ENCODE measurements at places on chromosomes 2 and 18. TPM values are rescaled to one million over a fixed set of nuclear protein-coding genes. Genes with fewer than 3 reads are reported as not detected.

- peak; percentile 84 for ATAC-seq
Observed at GRCh38 chr2:191245046-191245868, at the start of gene MYO1B. MYO1B (plus strand) TSS chr2:191245404; CDS start chr2:191276896, 31,492 bp downstream.

DSC2 gene
- not detected for total RNA-seq

- peak; percentile 46 for ATAC-seq
Observed at GRCh38 chr18:42113529-42114191, 158.6 kb downstream of the PIK3C3 start.

DNA sequence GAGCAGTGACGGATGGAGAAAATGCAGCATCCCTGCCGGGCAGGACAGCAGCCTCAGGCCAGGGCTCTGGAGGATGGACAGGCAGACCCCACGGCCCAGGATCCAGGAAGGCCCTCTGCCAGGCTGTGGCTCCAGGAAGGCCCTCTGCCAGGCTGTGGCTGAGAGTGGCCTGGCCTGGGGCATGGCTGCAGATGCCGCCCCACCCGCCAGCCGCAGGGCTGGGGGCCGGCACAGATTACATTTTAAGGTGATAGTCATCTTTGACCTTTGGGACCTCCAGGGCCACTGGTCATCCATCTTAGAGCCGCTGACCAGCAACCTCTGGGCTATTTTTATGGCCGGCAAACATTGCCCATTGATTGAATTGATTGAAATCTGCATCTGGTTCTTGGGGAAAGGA lies 98.0 kb upstream of the BOD1L2 start:
- ATAC-seq: no peak

DNA sequence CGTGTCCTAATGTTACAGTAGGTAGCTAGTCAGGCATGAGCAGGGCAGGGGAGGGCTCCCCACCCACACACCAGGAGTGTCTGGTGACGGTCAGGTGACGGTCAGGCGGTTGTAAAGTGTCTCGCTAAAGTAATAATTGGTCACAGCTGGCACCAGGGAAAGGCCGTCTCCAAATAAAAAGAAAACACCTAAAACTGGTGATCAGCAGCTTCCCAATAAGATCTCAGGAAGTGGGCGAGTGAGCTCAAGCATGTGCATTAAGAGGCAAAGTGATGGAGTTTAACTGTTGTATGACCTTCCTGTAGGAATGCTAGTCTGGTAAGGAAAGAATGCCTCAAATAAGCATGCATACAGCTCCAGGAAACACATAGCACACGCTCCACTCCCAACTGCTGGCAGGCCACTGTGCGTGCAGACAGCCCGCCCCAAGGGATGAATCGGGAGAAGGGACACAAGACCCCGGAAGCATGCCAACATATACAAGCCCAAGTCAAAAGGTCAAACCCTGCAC lies 177.1 kb downstream of the RNF144A start:
- no peak for ATAC-seq

DNA sequence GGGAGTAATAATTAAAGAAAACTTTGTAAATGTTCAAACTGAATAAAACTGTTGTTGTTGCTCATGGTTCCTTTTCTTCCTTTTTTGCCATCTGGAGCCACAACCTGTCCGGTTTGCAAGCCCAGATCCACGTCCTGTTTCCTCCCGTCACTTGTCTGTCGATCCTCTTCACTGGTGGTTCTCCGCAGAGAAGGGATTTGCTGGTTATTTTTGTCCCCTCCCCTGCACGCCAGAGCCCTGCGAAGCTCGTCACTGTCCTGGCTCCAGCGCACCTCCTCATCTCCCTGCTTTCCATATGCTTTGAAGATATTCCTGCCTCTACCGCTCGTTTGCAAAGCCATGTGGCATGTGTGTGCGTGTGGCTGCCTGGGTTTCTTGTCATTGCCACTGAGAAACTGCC lies 461.4 kb downstream of the RNF144A start:
- ATAC-seq: no peak

GAL3ST2 gene
- total RNA-seq: 4.1 TPM

- ATAC-seq: no peak
Observed at GRCh38 chr2:6368281-6368680, 497.4 kb downstream of the CMPK2 start.

GRCh38 chr2:145569108-145569507 lies 1049.2 kb upstream of the ZEB2 start:
- no peak for ATAC-seq

GRCh38 chr2:68157002-68157401 lies 686 bp upstream of the PNO1 start:
- ATAC-seq: peak; percentile 59

- no peak for ATAC-seq
Observed at GRCh38 chr2:210654091-210654490, 97.7 kb downstream of the CPS1 start.

GPR75 gene
- total RNA-seq: 3.2 TPM

- ATAC-seq: no peak
Observed at GRCh38 chr2:197322143-197322542, 11.6 kb upstream of the ANKRD44 start.

DNA sequence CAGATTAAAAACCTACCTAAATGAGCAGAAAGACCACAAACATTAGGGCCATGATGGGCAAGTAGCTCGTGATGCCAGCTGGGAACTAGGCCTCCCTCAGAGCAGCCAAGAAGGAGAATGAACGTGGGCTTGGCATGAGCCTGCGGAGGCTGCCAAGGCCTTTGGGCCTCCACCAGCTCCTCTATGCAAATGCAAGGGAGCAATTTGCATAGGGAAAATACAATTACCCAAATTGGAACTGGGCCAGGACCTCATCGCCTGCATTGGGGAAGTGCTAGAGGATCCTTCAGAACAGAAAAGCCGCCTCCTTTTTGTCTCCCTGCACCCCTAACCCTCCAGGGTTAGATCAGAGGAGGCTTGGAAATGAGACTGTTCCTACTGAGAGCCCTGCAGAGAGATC lies 326.4 kb downstream of the SMAD2 start:
- no peak for ATAC-seq

FTCDNL1 gene
- 2.4 TPM for total RNA-seq

- ATAC-seq: no peak
Observed at GRCh38 chr2:67650291-67651133, 253.4 kb downstream of the ETAA1 start.

IL1RL2 gene
- 2.7 TPM for total RNA-seq

DNA sequence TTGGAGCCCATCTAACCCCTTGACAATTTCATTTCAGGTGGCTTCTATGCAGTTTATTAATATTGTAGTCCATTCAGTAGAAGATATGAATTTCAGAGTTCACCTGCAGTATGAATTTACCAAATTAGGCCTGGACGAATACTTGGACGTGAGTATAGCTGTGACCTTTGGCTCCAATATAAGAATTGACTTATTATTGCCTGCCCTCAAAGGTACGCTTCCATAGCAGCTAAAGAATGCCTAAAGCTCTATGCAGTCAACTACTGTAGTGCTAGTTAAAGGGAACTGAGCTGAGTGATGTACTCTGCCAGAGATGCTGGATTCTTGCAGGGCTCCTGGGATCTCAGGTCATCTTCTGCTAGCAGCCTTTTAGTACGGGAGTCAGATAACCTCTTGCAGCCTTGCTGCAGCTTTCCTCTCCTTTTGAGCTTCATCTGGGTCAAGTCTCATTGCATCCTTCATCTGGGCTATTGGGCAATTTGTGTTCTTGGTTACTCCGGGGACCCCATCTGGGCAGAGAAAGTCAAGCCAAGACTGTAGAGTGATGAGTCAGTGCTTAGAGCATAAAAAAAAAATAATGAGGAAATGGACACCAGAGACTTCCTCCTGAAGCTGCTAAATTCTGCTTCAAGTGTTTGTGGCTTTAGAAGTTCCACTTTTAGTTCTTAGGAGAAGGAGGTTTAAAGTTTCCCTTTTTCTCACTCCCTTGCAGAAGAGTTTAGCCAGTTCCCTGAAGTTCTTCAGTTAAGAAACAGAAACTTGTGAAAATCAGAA lies 105.6 kb downstream of the PRPF40A start:
- ATAC-seq: no peak

DNA sequence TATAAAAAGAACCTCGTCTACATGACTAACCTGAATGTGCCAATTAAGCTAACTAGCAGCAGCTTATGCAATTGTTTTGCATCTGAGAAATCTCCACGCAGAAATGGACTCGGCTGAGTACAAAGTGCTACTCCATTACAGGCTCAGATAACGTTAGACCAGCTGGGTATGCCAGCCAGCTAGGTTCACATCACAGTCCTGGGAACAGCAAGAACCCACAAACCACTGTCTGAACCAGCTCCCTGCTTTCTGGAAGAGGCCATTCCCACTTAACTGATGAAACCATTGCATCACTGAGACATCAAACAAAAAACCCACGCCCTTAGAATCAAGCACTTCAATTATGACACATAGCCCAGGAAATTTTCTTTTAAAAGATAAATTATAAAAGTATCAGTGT lies 202.7 kb downstream of the CYRIA start:
- no peak for ATAC-seq

DNA sequence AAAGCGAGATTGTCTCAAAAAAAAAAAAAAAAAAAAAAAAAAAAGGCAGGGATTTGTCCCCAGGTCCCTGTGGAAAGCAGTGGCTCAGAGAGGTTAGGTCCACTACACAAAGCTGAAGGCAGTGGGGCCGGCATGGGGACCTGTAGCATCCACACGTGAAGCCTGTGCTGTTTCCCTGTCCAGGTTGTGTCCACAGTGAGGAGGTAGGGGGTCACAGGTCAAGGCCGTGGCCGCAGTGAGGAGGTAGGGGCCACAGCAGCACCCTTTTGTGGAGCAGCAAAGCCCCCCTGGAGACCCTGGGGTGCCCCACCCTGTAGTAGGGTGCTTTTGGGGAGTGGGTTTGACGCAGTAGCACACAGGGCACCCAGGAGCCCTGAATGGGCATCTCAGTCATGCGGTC lies 14.0 kb downstream of the TMEM177 start:
- no peak for ATAC-seq

GRCh38 chr2:191710411-191710900 lies 32.5 kb downstream of the NABP1 start:
- no peak for ATAC-seq

- no peak for ATAC-seq
Observed at GRCh38 chr2:174977364-174977763, 27.8 kb downstream of the CHN1 start.

- ATAC-seq: no peak
Observed at GRCh38 chr2:225788571-225789094, 389.1 kb downstream of the NYAP2 start.

DNA sequence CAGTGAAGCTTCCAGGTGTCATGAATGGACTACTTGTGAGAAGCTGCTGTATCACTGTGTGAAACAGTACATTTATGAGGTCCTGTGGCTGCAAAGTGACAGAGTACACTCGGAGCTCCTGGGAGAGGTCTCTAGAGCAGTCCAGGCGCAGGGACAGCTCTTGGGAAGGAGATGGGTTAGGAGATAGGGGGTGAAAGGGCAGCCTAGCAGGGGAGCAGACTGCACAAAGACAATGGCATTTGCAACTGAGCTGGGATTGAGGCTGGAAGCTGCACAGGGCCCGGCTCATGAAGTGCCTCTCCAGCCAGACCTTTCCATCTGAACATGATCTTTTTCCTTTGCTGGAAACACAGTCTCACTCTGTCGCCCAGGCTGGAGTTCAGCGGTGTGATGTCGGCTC lies 83.6 kb downstream of the RHOB start:
- ATAC-seq: no peak

GRCh38 chr2:187009483-187010239 lies 160.7 kb upstream of the ZSWIM2 start:
- no peak for ATAC-seq

DNA sequence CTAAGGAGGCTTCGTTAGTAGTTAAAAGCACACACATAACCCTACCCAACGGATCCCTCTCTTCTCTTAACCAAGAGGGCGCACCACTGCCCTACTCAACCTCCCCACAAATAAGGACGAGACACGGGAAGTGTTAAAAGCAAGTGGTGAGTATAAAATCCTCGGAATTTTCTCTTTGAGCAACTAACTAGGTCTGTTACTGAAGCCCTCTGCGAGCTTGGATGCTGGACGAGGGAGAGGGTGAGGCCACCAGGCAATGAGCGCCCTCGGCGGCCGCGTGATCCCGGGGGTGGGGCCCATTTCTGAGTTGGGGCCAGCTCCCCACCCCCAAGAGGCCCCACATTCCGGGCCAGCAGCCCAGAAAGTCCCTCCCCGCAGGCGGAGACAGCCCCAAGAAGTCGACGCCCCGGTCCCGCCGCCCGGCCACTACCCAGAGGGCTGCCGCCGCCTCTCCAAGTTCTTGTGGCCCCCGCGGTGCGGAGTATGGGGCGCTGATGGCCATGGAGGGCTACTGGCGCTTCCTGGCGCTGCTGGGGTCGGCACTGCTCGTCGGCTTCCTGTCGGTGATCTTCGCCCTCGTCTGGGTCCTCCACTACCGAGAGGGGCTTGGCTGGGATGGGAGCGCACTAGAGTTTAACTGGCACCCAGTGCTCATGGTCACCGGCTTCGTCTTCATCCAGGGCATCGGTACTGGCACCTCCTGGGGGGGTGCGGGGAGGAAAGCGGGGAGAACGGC lies at the start of gene CYBRD1:
TSS of gene CYBRD1 (plus strand) at position 423 of the 736 bp plus-strand sequence. CDS start at position 495, 72 bp downstream.
- peak; percentile 40 for ATAC-seq

GYPC gene
- total RNA-seq: 115 TPM

- ATAC-seq: peak; percentile 35
Observed at GRCh38 chr18:23453680-23454058, 582 bp downstream of the RIOK3 start.

DNA sequence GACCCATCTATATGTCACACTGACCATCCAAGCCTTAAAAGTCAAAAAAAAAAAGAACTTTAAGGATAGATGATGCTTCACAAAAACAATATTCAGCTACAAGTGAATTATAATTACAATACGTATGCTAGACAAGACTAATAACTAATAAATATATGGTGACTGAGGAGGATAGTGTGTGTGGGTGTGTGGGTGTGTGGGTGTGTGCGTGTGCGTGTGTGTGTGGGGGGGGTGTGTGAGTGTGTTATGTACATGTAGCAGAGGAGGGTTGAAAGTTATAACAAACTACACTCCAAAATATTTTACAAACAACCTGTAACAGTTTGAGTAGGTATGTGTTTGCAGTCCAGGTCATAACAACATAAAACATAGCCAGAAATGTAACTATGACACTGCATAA lies 159.2 kb upstream of the RBBP8 start:
- no peak for ATAC-seq

DNA sequence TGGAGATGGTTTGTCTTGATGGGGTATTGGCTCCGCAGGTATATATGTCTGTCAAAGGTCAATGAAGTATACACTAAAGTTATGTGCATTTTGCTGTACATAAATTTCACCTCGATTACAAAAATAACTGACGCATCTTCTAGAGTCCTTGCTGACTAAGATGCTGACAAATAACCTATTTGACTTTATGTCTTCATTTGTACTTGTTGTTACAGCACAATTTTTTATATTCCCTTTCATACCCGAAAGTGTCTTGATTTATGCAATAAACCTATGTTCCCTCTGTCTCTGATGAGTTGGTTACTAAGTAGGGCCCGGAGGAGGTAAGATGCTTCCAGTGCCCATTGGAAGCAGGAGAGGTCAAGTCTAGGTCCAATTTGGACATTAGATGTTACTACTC lies 93.5 kb downstream of the COPS8 start:
- no peak for ATAC-seq

DNA sequence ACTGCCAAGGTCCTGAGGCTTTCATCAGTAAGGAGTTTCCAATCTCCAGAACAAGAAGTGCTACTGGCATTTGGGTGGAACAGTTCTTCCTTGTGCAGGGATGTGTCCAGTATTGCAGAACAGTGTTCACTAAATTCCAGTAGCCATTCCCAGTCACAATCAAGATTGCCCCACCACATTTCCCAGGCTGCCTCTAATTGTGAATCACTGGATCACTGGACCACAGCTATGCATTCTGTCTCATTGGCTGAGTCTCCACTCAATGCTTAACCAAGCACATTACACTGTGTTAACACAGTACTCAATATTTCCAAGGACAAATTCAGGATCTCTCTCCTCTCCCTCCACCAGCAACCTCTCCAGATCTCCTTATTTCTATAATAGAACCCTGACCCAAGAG lies 160.2 kb upstream of the CCDC150 start:
- no peak for ATAC-seq

- no peak for ATAC-seq
Observed at GRCh38 chr2:217880891-217881290, 121.9 kb downstream of the TNS1 start.

Measured in activated T-helper 17 cell treated with anti-CD3 and anti-CD28 coated beads, Interleukin-2, amount 50 U/mL, for 72 hours (primary cell).